Activated CD4-positive, alpha-beta T cell treated with anti-CD3 and anti-CD28 coated beads for 36 hours (primary cell): ENCODE measurements at places on chromosomes 4 and X.

DNA sequence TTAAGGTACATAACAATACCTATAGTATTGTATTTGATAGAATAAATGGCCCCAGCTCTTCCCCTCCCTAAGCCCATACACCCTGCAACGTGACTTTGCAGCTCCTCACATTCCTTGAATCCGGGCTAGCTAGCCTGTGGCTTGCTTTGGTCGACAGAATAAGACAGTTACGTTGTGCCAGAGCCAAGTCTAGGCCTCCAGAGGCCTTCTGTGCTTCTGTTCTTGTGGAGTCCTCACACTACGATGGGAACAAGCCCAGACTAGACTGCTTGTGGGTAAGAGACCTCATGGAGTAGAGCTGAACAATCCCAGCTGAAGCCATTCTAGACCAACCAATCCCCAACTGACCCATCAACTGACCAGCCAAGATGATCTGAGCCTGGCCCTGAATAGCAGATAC lies 102.4 kb upstream of the PLAC1 start:
- no peak for DNase-seq

GRCh38 chr4:123017636-123018395 lies 95.4 kb upstream of the NUDT6 start:
- DNase-seq: no peak

DNA sequence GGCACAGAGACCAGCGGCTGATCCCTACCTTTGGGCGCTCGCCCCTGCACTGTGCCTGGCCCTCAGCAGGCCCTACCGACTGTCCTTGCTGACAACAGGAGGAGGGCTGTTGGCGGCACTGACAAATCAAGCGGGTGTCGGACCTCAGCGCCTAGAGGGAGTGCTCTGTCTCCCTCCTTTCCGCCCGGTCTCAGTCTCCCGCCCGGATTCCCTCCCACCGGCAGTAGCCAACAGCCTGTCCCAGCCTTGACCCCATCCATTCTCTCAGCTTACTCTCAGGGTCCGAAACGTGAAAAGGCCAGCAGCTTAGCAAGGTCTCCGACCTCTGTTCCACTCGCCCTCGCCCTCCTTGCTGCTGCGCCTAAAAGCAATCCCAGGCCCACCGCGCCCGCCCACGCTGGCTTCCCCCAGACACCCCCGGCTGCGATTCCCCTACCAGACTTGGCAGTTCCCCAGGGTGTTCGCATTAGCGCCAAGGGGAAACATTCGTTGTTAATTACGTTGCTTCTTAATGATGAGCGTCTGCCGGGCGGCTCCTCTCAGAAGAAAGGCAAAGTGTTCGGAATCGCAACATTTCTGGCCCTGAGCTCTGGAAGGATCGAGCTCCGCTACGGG lies 96.2 kb downstream of the SOWAHB start:
- no peak for DNase-seq

- DNase-seq: no peak
Measured at GRCh38 chr4:71415491-71415890, 76.7 kb downstream of the SLC4A4 start.

- no peak for DNase-seq
Measured at GRCh38 chrX:41076742-41077141, 8.5 kb upstream of the USP9X start.

- peak; percentile 64 for DNase-seq
Measured at GRCh38 chr4:98657531-98658286, 702 bp downstream of the TSPAN5 start.

DNA sequence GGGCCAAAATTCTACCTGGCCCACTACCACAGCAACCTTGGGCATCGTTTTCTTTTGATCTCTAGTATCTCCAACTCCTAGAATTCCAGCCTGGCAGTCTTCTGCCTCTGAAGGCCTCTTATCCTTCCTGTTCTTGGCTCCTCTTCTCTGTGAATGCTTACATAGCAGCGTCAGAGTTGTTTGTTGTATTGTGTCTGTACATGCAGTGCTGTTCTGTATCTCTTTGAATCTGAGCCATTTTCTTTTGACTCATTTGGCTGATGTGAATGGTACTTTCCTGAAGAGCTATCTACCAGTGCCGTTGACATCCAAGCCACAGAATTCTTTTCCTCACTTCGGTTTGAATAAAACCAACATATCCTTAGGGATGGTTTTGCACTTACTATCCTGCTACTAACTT lies 79.2 kb downstream of the TMEM164 start:
- no peak for DNase-seq

DNA sequence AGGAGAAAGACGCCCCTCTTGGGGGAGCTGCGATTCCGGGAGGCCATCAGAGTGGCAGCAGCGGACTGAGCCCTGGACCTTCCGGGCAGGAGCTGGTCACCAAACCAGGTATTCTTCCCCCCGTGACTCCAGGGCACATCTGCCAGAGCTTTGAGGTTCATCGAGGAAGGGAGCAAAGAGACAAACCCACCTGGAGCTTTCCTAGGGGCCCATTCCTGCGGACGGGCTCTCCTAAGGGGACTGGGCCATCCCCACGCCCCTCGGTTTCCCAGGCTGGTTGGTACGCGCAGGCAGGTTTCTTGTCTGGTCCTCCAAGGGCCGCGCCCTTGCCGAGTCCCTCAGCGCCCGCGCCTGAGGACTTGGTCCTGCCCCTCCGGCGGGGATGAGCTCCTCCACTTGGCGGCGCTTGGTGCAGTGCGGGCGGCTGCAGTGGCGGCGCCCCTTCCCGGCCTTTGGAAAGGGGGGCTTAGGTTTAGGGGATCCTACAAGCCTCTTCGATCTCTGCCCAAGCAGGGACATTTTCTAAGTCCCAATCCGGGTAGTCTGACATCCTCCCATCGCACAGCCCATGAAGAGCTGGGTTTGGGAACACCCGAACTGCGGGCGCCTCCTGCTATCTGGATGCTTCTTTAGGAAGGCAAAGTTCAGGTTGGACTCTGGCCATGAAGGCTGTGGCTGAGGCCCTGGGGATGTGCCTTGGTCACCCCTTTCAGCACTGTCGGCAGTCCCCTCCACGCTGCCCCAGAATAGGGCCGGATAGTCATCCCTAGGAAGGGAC lies 538 bp downstream of the STBD1 start:
- DNase-seq: peak; percentile 53

DNA sequence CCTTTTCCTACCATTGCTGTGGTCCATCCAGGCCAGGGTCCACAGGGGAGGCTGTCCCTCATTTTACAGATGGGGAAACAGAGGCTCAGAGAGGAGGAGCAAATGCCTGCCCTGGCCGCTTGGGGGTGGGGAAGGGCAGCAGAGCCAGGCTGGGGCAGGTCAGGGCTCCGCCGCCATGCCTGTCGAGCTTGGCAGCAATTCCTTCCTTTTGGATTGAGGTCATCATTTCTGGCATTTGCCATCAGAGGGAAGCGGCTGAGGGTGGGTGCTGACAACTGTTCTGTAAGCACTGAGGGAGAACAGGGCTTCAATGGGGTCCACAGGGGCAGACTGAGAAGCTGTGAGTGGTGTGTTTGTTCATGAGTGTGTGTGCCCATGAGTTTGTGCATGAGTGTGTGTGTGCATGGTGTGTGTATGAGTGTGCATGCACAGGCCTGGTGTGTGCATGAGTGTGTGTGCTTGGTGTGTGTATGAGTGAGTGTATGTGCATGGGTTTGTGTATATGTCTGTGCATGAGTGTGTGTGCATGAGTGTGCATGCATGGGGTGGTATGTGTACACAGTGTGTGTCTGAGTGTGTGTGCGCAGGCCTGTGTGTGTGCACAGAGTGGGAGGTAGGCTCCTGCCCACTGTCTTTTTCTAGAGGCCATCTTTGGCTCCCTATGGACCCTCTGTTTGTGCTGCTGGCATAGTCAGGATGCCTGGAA lies 115.2 kb downstream of the SORCS2 start:
- no peak for DNase-seq

DNA sequence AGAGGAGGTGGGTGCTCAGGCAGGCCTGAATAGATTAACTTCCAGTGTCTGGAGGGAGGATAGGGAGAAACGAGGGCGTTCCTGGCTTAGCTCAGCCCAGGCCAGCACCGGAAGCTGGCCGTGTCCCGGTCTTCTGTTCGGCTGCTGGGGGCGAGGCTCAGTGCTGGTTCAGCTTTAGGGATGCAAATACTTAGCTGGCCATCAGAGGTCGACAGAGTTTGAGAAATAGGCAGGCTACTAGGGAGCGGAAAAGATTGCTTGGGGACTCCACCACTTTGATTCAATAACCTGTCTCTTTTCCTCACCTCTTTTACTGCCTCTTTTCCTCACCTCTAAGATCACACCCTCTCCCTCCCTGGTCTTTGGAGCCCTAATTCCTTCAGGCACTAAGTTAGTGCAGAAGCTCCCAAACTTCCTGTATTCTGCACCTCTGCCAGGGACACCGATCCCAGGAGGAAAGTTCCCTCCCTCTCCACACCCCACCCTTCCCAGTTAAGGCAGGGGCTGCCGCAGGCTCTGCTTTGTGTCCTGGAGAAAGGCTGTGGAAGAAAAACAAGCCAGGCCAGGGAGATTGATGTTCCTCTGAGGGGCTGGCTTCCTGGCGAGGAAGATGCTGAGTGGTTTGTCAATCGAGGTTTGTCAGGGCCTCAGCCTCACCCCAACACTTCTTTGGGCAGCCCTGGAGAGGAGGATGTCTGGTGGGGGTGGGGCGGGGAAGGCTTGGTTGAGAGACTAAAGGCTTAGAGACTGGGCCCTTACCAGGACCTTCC lies 6.0 kb upstream of the EFNB1 start:
- DNase-seq: peak; percentile 39

GRCh38 chr4:108783665-108784463 lies 21.0 kb upstream of the ETNPPL start:
- DNase-seq: no peak

DNA sequence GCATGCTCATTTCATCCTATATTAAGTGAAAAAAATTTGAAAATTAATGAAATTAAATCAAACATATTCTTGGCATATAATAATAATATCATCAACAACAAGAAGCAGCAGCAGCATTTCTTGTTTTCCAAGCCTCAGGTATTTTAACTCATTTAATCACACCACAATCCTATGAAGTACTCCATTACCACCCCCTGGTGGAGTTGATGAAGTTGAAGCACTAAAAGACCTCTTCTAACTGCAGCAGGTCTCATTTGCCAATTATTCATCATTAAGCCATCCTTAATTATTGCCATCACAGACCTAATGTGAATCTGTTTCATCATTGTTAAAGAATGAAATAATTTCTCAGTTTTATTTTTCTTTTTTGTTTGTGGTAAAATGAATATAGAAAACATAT lies 801.4 kb upstream of the GRID2 start:
- no peak for DNase-seq

DNA sequence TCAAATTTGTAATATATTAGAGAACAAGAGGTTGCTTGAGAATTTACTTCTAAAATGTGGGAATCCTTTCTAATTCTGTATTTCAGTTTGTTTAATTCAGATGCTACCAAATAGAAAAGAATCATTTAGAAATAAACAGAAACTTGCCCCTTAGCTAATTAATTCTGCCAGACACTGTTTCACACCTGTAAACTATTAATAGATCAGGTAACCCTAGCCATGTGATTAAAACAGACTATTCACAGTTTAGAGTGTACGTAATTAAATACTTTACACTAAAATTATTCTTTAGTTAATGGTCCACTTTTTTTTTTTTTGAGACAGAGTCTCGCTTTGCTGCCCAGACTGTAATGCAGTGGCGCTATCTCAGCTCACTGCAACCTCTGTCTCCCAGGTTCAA lies 124.0 kb downstream of the PTPN13 start:
- no peak for DNase-seq

DNA sequence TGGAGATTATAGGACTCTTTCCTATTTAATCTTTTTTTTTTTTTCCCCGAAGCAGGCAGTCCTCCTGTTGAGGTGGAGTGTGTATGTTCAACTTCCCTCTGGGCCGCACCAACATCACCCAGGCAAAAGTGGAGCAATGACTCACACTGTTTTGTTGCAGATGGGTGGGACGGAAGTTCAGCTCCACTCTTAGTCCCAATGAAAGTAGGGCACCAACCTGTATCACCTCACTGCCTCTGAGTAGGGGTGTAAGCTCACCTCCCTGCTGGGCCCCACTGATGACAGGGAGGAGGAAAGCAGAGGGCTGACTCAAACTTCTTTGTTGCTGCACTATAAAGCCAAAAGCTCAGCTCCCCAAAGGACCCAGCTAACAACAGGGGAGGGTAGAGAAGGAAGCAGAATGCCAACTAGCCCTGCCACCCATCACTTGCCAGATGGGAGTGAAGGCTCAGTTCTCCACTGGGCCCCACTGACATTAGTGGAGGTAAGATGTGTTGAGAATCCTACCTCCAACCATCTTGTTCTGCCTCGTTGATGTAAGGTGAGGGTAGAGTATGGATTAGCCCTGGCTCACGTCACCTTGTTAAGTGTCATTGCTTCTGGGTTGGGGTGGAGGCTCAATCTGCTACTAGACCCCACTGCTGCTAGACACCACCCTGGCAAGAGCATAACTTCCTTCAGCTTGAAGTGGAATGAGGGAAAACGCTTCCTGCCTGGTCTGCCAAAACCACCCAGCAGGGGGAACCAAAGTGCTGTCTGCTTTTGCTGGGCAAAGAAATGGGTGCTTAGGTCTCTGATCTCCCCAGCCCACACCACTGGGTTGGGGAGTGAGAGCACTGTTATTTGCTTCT lies 14.1 kb downstream of the RPS6KA3 start:
- peak; percentile 76 for DNase-seq

GRCh38 chr4:108107101-108107500 lies 61.6 kb downstream of the LEF1 start:
- no peak for DNase-seq

GRCh38 chrX:153882086-153882498 lies 3.9 kb downstream of the L1CAM start:
- no peak for DNase-seq

DNA sequence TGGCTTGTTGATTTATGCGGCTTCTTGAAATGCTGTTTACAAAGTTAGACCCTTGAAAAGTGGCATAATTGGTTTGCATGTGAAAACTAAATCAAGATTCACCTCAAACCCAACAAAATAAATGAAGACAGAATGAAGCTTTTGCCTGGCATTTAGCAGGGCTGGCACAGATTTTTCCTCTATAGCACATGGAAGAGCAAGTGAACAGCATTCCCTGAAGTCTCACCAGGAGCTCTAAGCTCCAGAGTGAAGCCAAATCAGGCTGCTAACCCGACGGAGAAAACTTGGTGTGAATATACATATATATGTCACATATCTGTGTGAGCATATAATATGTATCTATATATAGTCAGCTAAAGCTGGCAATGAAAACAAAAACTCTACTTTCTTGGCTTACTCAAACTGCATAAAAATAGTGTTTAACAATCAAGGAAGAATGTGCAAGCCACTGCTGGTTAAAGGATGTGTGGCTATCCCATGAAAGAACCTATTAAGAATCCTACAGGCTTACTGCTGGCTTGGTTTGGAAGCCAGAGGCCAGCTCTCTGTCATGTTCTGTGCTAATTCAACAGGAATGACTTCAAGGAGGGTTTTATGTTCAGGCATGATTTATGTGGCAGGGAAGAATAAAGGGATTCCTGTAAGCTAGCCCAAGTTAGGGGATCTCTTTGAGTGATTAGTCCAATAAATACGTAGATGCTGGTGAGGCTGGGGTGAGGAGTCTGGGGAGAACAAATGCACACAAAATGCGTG lies 69.9 kb downstream of the MFAP3L start:
- DNase-seq: no peak

- DNase-seq: no peak
Measured at GRCh38 chr4:105630670-105631655, 77.5 kb downstream of the INTS12 start.
